ENCODE measurements at places on chromosomes 3 and 15.

- no peak for DNase-seq
Measured at GRCh38 chr15:50209809-50210208, 27.8 kb downstream of the SLC27A2 start.

- no peak for DNase-seq
Measured at GRCh38 chr3:35383719-35384555, 255.4 kb upstream of the ARPP21 start.

- no peak for DNase-seq
Measured at GRCh38 chr3:49164983-49165720, 979 bp downstream of the CCDC71 start.

GRCh38 chr15:84862214-84862975 is 22.1 kb upstream of the SLC28A1 start:
- DNase-seq = no peak

DNA sequence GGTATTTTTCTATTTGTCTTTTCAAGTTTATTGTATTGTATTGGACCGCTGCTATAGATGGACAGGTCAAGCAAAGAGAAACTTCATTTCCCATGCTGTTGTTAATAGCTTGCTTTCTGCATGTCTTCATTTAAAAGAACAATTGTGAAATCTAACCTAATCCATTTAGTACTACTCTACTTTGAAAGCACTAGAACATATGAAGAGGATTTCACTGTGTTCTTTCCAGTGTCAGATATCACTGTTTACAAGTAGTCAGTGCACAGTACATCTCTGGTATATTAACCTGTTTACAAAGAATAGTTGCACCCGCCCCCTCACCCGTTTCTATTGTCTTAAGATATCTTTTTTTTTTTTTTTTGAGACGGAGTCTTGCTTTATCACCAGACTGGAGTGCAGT is 21.8 kb upstream of the EDEM1 start:
- DNase-seq = no peak

DNA sequence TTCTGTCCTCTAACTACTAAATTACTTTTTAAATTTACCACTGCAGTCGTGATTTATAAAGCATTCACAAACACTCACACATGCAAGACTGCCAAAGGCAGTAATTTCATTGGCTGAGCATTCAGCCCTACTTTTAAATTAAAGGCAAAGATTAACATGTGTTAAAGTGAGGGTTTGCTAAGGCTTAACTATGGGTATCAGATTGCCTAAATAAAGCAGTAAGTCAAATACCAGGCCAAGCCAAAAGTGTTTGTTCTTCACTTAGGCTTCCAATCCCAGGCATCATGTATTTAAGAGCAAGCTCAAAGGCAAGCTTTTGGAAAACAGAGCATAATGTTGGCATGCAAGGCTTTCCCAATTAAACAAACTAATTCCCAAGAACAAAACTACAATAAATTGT is 187.3 kb downstream of the SUCNR1 start:
- no peak for DNase-seq

GRCh38 chr15:93126599-93126998 is 37.6 kb upstream of the RGMA start:
- no peak for DNase-seq

- no peak for DNase-seq
Measured at GRCh38 chr3:22364851-22365250, 613.8 kb upstream of the ZNF385D start.

DNA sequence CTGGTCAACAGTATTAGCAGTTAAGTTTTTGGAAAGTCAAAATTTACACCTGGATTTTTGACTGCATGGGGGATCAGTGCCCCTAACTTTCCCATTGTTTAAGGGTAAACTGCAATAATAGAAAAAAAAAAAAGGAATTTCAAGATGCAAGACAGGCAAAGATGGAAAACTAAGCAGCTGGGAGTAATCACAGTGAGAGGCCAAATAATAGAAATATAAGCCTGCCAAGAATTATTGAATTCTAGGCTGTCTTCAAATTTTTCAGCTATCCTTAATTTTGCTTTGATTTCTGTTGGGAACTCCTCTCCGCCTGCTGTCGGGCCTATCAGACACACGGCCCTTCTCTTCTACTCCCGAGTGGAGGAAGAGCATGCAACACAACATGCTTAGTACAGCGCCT is 215.5 kb upstream of the LMCD1 start:
- no peak for DNase-seq

GRCh38 chr15:96037584-96037983 is 292.9 kb upstream of the NR2F2 start:
- DNase-seq = no peak

DNA sequence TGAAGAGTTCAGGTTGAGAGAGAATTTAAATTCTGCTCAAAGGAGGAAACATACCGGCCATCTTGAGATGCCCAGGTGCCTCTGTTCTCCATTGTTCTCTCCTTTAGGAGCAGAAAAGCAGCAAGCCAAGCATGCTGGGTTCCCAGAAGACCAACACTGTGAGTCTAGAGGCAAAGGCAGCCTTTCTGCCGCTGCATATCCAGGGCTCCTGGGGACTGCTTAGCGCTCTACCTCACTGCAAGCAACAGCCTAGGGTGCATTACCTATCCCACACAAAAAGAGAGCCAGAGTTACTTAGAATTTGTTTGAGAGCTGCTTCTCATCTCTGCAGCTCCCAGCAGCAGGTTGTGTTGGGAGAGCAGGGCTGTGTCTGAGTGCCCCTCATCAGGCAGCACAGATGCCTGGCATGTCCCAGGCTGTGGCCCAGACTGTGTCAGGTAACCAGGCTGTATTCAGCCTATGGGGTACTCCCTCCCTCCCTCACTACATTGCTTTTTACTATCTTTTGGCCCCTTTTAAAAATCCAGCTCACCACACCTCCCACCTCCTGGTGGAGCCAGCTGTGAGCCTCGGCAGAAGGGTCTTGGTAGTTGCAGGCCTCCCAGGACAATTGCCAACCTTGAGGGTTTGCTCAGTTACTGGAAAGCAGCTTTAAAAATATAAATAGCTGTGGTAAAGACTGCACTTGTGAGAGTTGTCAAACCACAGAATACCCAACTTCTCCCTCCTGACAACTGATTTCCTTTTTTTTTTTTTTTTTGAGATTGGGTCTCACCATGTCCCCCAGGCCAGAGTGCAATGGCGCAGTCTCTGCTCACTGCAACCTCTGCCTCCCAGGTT is 30.2 kb downstream of the BCL2L10 start:
- no peak for DNase-seq

- no peak for DNase-seq
Measured at GRCh38 chr3:187804120-187804744, 59.0 kb upstream of the BCL6 start.

- DNase-seq = no peak
Measured at GRCh38 chr15:70048198-70048565, 49.5 kb downstream of the TLE3 start.

DNA sequence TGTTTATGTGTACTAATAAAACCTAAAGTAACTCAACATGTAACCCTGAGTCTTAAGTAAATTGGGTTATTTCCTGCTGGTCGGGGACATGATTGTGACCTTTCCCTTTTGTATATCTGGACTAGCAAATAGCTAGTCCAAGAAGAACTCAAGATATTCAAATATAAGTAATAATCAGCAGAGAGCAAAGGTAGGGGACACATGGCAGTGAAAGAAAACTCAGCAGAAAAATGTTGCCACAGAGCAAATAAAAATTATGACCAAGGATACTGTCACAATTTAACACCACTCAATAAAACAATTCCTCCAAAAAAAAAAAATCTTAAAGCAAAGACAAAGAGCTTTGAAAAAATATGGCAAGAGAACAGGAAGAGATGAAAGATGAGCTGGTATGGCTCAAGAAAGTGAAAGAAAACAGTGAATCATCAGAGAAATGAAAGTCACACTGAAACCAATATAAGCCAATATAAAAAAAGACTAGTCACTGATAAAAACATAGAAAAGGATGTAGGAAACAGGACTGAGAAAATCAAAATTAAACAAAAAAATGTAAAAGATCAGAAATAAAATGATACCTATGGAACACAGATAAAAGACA is 43.4 kb downstream of the HLTF start:
- no peak for DNase-seq

- DNase-seq = no peak
Measured at GRCh38 chr15:74997141-74997540, 1.8 kb downstream of the SCAMP5 start.

All from AG04449 (cell line).